Choroid plexus epithelial cell (primary cell): ENCODE measurements at places on chromosomes 4 and X.
A peak's percentile ranks its signal among the peaks of the same experiment; 100 is the strongest.

- no peak for DNase-seq
These were observed 1.9 kb downstream of the TBL1X start for GRCh38 chrX:9466736-9467135.

DNA sequence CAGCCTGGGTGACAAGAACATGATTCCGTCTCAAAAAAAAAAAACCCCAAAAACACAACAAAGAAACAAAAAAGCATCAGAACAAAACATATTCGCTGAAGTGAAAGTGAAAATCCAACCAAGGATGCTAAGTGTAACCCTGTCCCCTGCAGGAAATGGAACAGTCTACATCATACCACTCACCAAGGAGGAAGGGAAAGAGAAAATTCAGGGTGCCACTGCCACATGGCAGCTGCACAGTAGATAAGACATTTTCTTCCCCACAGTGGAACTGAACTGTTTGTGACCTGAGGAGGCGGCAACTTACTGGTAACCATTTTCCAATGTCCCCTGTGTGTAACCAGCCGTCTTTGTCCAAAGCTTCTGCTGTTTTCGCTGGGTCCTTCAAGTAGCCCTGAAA is 28.2 kb upstream of the CENPU start:
- no peak for DNase-seq

- DNase-seq = no peak
These were observed 228.5 kb downstream of the PTTG2 start for GRCh38 chr4:38188631-38189101.

- DNase-seq = no peak
These were observed 510.4 kb downstream of the MID1IP1 start for GRCh38 chrX:39311646-39312045.

DNA sequence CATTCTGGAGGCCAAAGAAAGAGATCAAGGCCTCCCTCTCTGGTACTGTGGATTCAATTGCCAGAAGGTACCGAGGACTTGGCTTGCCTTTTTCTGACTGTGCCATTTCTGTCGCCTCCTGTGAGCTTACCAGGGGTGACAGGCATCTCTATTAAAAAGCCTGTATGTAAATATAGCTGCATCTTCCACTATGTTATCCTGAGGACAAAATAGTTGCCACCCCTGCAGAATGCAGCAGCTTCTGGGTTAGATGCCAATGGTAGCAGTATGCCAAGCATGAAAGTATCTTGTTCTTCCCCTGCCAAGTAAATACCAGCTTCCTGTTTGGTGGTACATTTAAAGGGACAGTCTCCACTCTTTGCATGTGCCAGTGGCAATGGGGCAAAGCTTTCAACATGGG is 10.7 kb downstream of the TRPC5OS start:
- no peak for DNase-seq

DNA sequence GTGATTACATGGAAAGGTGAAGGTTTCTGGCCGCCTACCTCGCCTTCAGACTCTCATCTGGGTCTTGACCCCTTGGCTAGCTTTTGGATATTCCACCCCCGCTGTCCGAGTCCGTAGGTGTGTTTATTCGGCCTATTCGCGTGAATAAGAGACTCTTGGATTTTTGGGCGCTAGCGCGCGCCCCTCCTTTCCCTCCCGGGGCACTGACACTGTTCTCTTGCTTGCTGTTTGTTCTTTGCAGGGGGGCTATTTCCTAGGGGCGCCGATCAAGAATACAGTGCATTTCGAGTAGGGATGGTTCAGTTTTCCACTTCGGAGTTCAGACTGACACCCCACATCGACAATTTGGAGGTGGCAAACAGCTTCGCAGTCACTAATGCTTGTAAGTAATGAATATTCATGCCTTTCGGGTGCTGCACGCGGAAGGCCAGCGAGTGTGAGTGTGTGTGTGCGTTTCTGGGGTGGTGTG is 932 bp downstream of the GRIA2 start:
- no peak for DNase-seq

- no peak for DNase-seq
These were observed 64.4 kb downstream of the CHRNA9 start for GRCh38 chr4:40399578-40399977.

DNA sequence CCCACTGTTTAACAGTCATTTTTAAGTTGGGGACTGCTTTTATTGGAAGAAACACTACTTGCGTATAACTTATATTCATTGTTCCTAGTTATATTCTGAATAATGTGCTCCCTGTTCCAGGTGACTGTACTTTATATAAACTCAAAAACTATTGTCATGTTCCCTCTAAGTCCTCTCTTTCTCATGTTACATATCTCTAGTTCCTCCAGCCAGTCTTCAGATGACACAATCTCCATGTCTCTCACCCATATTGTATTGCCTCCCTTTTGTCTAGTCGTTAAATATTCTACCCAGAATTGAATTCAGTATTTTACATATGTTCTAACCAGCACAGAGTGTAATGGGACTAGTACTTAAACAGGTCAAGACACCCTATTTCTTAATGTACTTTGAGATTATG is 5.3 kb downstream of the VAMP7 start:
- no peak for DNase-seq

DNA sequence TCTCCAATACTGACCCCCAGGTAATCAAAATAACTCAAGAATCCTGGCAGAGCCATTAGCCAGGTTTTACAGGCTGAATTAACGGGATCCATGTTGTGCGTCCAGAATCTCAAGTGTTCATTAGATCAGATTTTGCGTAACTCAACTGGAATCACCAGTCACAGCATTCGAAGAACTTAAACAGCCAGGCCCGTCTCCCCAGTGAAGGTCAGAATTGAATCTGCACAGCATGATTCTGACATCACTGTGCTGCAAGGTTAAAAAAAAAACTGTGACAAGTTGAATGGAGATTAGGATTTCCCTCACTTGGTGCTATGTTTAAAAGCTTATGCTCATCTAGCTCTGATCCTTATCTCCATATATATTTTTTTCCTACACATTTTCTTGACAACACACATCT is 96.1 kb downstream of the ANOS1 start:
- DNase-seq = no peak

DNA sequence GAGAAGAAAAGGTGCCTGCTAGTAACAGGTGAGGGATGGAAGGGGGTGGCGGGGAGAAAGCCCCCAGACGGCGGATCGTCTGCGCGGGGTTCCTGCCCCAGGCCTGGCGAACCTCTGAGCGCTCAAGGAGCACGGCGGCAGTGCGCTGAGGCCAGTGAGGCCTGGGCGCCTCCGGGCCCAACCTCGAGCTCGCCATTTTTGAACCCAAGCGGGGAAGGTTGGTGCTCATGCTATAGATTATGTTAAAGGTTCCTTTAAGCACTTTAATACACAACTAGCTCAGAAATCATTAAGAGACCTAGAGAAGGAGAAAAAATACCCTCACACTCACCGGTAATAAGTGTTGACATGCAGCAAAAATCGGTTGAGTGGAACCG is 7.9 kb downstream of the PITX2 start:
- no peak for DNase-seq

GRCh38 chrX:150546711-150547153 is 21.7 kb upstream of the MTM1 start:
- peak; percentile 23 for DNase-seq

DNA sequence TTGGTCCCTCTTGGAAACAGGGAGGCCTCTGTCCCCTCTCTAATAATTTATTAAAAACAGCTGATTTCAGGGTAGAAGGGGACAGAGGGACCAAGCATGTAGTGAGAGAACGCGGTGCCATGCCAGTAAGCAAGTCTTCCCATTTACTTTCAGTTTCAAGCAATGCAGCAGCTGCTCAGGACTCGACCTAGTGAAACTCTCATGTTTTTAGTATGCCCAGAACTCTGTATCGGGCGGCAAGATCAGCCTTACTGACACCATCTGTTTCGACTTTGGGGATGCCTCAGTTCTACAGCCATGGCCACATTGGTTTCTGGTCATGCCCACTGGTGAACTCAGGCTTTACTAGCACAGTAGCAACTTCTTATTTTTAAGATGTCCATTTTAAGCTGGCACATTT is 40.6 kb downstream of the ZNF81 start:
- DNase-seq = no peak

GRCh38 chr4:39933671-39934590 is 43.8 kb downstream of the PDS5A start:
- peak; percentile 68 for DNase-seq

- peak; percentile 4 for DNase-seq
These were observed 71.5 kb upstream of the EDNRA start for GRCh38 chr4:147409350-147409749.

DNA sequence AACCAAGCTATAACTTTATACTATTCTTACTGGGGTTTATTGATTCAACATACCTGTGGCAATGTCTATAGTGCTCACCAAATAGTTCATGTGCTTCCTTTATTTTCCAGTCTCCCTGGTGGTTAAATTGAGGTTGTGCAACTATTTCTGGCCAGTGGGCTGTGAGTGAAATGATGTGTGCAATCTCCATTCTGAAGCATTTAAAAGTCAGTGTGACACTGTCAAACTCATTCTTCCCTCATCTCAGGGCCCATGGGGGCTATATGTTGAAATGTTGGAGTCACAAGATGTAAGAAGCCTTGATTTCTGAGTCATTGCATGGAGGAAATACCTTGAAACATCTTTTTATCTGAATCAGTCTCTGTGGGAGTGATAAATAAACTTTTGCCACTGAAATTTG is 414.3 kb upstream of the RPS6KA3 start:
- DNase-seq = peak; percentile 8

DNA sequence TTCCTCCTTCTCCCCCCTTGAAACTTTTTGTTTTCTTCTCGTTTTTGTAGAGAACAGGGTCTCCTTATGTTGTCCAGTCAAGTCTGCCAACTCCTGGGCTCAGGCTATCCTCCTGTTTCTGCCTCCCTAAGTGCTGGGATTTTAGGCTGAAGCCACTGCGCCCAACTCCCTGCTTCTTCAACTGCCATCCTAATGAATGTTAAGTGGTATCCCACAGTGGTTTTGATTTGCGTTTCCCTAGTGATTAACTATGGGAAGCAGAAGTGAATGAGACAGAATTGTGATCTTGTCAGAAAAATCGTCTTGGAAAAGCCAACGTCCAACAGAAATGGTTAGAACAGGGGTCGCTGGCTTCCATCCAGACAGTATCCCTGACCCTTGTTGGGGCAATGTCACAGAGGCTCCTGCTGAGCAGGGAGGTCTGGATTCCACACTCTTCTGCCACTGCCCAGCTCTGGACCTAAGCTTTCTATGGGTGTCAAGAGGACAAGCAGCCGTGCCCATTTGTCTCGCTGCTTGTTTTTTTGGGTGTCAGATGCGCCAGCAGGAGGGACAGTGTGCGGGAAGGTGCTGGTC is 869 bp upstream of the ADD1 start:
- DNase-seq = no peak

DNA sequence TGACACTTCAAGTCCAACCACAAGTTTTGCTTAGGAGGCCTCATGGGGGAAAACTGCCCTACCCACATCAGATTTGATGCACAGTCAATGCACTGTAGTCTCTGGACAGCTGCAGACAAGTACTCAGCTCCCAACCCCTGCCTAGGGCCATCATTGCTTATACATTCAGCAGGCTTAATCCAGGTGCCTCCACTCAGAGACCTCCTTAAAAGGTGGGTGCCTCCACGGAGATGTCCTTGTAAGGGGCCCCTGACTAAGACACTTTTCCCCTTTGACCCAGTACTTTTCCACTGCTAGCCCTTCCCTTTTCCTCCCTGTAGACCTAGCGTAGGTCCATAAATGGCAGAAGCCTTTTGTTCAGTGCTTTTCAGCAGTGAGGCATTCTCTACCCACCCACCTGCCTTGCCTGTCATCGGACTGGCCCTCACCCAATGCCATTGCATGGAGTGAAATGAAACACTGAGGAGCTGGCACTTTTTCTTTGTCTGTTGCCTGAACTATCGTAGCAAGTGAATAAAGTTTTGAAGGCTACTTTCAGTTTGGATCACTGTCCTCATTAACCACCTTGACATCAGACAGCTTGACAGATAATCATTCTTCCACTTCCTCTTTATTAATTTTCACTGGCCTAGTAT is 23.8 kb upstream of the PLK4 start:
- peak; percentile 93 for DNase-seq

- no peak for DNase-seq
These were observed 1.7 kb upstream of the IQSEC2 start for GRCh38 chrX:53283099-53283498.

DNA sequence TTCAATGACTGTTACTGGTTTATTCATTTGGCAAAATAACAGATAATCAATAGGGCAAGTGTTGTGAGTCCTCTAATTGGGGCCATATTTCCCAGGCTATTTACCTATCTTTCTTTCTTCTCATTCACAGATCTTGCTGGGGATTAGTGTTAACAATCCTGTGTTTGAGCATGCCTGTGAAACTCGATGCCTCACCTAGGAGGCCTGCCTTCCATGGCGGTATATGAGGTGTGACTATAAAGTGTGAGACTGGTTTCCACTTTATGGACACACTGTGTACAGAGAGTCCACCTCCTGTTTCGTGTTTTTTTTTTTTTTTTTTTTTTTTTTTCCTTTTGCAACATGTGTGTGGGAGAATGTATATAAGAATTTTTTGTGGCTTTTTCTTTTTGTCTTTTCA is 199.3 kb downstream of the BMPR1B start:
- no peak for DNase-seq

DNA sequence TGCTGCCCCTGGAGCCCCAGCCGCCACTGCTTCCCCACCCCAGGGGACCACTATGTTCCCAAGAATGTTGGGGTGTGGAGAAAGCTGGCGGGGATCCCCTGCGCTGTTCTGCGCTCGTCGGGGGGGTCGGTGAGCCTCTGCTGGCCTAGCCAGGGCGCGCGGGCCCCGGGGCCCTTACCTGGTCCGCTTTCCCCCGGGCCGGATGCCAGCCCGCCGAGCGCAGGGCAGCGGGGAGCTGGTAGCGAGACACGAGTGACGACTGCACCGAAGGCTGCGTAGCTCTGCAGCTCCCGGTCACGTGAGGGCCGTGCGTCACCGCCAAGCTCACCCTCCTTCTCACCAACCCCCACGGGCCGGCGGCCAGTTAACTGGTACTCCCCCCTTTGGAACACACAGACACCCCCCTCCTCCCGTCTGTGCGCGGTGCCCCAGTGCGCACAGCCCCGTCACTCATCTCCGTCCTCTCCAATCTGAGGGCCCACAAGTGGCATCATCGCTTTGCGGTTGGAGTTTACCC is at the start of gene BEX1:
Gene BEX1 (minus strand): TSS at position 254 of the 517 bp plus-strand sequence. CDS start 897 bp downstream, outside the sequence.
- DNase-seq = peak; percentile 67

GRCh38 chr4:82462415-82462831 is 32.0 kb downstream of the ENOPH1 start:
- DNase-seq = peak; percentile 93

DNA sequence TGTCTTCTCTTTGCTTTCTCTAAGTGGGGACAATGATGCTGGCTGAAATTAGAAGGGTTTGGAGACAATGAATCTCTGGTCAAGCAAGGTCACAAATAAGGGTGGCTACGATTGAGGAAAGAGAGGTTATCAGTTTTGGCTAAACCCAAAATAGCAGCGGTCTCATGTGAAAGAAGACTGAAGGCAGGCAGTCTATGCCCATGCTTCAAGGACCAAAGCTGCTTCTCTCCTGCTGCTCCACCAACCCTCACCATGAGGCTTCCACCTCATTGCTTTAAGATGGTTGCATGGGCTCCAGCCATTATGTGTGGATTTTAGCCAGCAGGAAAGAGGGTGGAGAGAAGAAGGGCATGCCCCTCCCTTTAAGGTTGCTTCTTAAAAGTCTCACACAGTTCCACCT is 114.1 kb upstream of the TRIM2 start:
- no peak for DNase-seq

- DNase-seq = no peak
These were observed 108.0 kb upstream of the PDE5A start for GRCh38 chr4:119736559-119736958.

GRCh38 chrX:31126205-31126604 is 54.4 kb upstream of the FTHL17 start:
- DNase-seq = peak; percentile 54

GRCh38 chrX:105375816-105376215 is 155.3 kb upstream of the TEX13A start:
- DNase-seq = peak; percentile 85
